ENCODE measurements at places on chromosomes 11 and 22.

DNA sequence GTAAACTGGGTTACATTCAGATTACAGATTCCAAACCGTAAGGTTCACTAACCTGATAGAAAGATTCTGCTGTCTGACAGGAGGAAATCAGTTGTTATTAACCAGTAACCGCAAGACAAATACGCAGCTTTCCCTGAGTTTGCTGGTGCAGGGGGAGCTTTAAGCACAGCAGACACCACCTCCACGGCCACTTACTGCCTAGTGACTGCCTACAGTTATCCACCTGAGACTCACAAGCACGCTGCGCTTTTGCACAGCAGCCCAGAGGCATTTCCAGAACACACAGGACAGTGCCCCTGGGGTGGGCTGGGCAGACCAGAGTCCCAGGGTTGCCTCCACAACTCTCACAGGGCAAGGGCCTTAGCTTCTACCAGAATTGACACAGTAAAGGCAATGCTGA, 90.9 kb downstream of the CTTN start:
- no peak for DNase-seq

GRCh38 chr11:8692417-8692816, 9.8 kb downstream of the RPL27A start:
- DNase-seq: no peak

GRCh38 chr11:123426789-123427188, 3.3 kb upstream of the GRAMD1B start:
- DNase-seq: no peak

GRCh38 chr22:29478326-29479276, 1.4 kb upstream of the NEFH start:
- no peak for DNase-seq

- no peak for DNase-seq
Observed at GRCh38 chr11:132692891-132693290, 839.4 kb downstream of the OPCML start.

DNA sequence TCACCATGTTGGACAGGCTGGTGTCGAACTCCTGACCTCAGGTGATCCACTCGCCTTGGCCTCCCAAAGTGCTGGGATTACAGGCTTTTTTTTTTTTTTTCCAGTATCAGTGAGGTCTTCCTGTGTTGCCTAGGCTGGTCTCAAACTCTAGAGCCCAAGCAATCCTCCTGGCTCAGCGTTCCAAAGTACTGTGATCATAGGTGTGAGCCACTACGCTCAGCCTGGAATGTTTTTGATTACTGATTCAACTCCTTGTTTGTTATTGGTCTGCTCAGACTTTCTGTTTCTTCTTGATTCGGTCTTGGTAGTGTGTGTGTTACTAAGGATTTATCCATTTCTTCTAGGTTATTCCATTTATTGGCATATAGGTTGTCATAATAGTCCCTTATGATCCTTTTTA, 31.3 kb downstream of the NAGA start:
- no peak for DNase-seq

DNA sequence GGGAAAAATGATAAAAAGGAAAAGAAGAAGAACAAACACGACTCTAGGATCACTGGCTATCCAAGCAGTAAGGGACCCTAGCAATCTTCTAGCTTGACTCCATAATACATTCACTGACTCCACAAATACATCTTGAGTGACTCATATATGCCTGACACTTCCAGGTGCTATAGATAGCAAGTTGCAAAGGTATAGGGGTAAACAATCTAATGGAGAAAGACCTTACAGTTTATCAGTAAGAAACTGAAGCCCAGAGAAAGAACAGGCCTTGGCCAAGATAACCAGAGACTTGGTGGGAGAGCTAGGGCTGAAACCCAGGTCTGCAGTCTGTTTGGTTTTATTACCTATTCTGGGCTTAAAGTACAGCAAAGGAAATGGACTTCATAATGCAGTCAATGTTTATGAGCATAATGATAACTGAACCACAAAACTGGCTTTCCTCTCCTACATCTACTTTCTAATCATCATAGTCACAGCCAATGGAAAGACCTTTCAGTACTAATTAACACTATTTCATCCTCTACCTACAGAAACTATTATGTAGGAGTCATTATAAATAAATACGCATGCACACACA, 19.7 kb upstream of the SLC5A1 start:
- no peak for DNase-seq

- no peak for DNase-seq
Observed at GRCh38 chr11:72673284-72673942, 809 bp downstream of the PDE2A start.

DNA sequence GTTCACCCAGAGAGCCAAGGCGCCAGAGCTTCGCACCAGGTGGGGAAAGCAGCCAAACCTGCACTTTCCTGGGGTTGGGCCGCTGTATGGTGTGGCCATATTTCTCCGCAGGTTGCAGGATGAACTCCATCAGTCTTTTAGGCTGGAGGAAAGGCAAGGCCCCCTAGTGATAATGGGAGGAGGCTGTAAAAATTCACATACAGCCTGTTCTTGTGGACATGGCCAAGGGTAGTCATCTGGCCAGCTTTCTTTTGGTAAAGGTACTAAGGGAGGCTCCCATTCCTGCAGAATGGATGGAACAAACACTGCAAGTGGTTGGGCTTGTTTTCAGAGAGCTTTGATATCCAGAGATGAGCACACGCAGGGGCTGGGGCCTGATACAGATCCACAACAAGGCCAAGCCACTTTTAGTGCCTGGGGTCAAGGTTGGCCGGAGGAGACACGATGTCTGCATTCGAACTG, 29.6 kb downstream of the C22orf31 start:
- no peak for DNase-seq

GRCh38 chr11:47977623-47978022, 2.7 kb upstream of the PTPRJ start:
- DNase-seq: no peak

DNA sequence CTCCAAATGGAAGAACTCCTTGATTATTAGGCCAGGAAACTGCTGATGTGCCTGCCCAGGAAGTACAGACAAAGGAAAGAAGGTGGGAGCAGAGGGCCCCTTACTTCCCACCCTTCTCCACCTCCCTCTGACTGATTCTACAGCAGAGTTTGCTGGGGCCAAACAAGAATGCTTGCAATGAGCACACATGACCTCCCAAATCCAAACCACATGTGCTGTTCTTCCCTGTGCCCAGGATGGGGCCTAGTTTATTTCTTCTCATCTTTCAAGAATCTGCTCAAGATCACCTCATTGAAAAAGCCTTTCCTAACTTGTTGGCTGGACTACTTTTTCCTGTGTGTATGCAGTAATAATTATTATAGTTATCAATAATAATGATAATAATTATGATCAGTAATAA, 286.1 kb downstream of the RAB38 start:
- DNase-seq: no peak

DNA sequence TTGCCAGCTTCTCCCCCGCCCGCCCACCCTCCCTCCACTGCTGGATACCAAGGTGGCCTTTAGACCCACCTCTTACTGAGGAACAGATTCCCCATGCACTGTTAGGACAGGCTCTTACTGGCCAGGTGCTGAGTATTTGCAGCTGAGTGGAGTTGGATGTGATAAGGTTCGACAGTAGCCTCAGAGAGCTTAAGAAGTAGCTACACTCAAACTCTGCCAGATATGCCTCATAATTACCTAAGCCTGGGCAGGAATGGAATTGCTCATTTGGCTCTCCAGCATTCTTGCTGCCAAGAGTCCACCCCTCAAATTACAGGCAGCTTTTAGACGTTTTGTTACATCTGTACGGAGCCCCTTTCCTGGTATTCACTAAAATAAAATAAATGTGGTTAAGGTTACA, 9.6 kb downstream of the FAM181B start:
- DNase-seq: no peak

- no peak for DNase-seq
Observed at GRCh38 chr11:117832511-117832910, 8.0 kb upstream of the FXYD2 start.

GRCh38 chr22:26471522-26471921, 12.1 kb downstream of the HPS4 start:
- no peak for DNase-seq

DNA sequence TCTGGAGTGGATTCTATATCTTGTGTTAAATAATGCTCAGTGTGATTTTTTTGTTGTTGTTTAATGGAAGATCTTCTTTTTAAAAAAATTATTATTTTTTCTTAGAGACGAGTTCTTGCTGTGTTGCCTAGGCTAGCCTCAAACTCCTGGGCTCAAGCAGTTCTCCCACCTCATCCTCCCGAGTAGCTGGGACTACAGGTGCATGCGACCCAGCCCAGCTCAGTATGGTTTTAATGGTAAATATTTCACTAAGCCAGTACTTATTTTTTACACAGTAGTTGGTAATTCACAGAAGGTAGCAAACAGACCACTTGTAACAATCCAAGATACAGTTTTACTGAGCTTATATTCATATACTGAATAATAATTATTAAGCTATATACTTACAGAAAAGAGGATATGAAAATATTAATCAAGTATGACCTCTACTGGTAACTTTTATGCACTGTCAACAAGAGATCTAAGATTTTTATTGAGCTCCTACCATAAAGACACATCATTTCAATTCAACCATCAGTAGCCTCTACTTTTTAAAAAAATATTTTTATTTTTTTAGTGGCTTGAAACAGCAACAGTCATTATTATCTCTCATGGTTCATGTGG, 6.1 kb upstream of the CD59 start:
- DNase-seq: no peak

DNA sequence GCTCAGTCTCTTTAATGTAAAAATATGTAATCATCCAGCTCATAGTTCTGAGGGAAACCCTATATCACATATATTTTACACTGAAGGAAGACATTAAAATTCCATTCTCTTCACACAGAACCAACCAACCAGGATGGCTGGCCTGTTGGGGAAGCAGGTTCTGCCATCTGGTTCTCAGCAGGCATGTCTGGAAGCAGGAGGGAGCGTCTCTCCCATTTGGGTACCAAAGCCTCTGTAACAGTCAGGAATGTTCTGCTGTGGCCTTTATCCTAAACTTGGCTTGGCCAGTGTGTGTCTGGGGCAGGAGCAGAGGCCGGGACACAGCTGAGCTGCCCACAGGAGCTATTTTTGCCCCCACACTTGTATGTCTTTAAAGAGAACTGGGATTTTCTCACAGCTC, 29.2 kb downstream of the SGSM3 start:
- no peak for DNase-seq

- no peak for DNase-seq
Observed at GRCh38 chr11:131766637-131767036, 396.2 kb downstream of the NTM start.

DNA sequence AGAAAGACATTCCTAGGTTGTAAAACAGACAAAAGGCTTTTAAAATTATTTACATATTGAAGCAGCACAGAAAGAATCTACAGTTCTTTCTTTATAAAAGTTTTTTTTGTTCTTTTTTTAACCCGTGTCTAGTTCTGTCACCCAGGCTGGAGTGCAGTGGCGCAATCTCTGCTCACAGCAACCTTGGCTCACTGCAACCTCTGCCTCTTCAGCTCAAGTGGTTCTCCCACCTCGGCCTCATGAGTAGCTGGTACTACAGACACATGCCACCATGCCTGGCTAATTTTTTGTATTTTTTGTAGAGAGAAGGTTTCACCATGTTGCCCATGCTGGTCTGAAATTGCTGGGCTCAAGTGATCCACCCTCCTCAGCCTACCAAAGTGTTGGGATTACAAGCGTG, 3.8 kb upstream of the INCENP start:
- no peak for DNase-seq

GRCh38 chr11:60396382-60396781, at the start of gene MS4A14:
MS4A14 (plus strand) TSS chr11:60396459; CDS start chr11:60396579, 120 bp downstream.
- no peak for DNase-seq

- no peak for DNase-seq
Observed at GRCh38 chr11:61887839-61888494, 3.4 kb downstream of the FADS3 start.

- no peak for DNase-seq
Observed at GRCh38 chr11:59223611-59224010, 10.9 kb upstream of the MPEG1 start.

- no peak for DNase-seq
Observed at GRCh38 chr11:19437760-19438159, 197.0 kb upstream of the E2F8 start.

DNA sequence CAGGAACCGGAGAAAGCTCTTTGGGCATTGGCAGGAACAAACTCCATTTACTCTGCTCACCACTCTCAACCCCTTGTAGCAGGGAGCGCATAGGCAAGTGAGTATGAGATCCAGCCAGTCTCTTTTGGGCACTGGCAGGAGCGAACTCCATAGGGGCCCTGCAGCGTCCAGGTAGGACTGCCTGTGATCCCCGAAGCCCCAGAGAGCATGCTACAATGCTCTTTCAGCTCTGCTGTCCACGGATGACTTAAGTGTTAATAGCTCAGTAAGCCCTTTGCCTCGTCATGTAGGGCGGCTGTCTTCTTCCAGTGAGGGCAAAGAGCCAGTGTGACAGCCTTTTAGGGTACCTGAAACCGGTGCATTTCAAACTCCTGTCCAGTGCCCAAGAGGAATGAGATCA, 1525.6 kb upstream of the RAG2 start:
- no peak for DNase-seq

DNA sequence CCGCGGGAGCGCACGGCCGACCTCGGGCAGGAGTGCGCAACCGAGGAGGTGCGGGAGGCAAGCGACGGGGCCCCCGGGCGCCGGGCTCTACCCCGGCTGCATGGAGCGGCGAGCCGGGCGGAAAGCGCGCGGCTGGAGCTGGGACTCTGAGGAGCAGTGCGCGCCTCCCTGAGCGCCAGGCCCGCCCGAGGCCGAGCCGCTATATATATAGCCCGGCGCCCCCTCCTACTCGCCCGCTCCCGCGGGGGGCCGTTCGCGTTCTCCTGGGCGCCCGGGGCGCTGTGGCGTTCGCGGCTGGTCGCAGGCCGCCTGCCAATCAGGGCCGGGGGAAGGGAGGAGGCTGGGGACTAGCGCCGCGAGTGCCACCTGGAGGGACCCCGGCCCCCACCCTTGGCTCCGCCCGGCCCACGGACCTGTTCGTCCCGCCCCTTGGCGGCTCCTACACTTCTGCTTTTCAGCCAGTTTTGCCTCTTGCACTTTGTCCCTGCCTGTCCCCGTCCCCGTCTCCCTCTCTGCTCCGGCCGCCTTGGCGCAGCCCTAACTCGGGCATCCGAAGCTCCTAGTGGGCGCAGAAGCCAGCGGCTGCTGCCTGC, at the start of gene FGF4:
TSS of gene FGF4 (minus strand) at position 179 of the 593 bp plus-strand sequence. CDS start 257 bp downstream, outside the sequence.
- no peak for DNase-seq

DNA sequence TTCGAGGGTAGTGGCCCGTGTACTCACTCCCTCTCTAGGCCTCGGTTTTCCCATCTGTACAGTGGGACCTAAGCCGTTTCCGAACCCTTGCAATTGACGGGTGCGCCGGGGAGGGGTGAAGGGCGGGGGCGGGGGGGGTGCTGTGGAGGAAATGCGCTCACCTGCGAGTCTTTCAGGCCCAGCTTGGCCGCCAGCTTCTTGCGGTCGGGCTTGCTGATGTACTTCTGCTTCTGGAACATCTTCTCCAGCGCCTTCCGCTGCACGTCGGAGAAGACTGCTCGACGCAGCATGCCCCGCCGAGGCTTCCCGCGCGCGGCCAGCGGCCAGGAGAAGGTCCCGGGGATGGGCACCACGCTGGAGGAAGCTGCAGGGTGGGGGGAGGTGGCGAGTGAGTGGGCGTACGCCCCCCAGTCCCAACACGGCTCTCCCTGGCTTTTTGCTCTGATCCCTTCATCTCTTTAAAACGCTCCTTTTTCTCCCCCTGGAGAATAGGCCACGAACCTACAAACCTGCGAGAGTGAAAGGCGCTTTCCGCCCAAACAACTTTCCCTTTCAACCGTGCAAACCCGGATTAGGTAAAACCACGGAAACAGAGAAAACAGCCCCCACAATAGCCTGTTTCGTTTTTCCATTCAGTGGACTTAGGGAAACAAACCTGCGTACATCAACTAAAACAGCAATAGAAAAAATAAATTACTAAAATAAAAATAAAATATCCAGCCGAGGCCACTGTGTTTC, 3.2 kb downstream of the DBX1 start:
- no peak for DNase-seq

All from activated CD4-positive, CD25-positive, alpha-beta regulatory T cell (primary cell).